ENCODE measurements at places on chromosomes 2 and 18.

GRCh38 chr2:97715951-97716694 is 2.7 kb downstream of the ZAP70 start:
- DNase-seq: no peak

GRCh38 chr18:5142859-5143258 is 54.2 kb downstream of the AKAIN1 start:
- no peak for DNase-seq

DNA sequence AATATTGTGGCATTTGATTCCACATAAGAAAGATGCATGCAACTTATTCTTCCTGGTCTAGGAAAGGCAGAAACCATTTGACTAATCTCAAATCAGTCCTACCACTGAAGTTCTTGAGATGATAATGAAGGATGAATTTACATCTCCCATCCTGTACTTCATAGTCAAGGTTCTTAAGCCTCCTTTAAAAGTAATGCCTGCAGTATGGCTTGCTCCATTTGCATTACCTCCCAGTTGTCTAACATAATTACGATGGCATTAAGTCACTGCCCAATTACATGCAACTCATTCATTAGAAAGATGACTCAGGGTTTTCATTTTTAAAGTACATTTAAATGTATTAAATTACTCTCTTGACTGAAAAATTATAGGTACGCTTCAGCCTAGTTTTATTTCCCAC is 32.2 kb downstream of the THADA start:
- no peak for DNase-seq

- no peak for DNase-seq
Observed at GRCh38 chr2:10260130-10260529, 42.6 kb upstream of the HPCAL1 start.

DNA sequence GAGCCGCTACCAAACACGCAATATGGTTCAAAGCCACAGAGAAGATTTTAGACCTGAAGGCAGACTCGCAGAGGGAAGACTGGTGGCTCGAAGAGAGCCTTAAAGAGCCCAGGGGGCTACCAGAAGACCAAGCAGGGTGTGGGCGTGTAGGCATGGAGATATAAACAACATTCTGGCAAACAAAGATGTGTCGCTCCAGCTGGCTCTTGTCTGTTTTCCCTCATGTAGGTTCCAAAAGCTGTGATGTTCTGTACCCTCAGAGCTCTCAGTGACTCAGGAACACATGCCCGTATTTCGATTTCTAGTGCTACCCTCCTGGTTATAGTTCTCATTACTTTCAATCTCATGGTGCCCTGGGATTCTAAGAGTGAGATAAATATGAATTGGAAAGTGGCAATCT is 44.5 kb downstream of the DOCK10 start:
- no peak for DNase-seq

- no peak for DNase-seq
Observed at GRCh38 chr18:46536215-46536874, 120.7 kb downstream of the LOXHD1 start.

- no peak for DNase-seq
Observed at GRCh38 chr2:98898423-98898841, 37.6 kb downstream of the CRACDL start.
